ENCODE measurements at places on chromosomes 6 and 20.

DNA sequence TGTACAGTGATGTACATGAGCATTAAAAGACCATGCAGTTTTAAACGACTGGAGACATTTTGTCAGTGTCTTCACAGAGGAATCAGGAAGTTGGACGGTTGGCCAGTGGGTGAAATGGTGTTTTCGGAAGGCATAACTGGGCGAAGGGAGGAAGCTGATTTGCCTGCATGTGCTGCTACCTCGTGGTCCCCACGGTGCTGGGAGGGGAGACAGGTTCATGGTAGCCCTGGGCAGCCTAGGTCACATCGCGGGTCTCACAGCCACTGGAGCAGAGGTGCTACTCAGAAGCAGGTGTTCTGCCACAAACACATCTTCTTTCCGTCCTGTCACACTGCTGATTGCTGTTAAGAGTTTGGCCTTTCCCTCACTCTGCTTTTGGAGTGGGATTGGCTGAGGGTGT is 35.2 kb downstream of the HIVEP1 start:
- no peak for DNase-seq

- DNase-seq, result no peak
These were observed 37.1 kb upstream of the GRM4 start for GRCh38 chr6:34182751-34183531.

GRCh38 chr6:81906709-81907204 is 154.3 kb upstream of the TENT5A start:
- no peak for DNase-seq

DNA sequence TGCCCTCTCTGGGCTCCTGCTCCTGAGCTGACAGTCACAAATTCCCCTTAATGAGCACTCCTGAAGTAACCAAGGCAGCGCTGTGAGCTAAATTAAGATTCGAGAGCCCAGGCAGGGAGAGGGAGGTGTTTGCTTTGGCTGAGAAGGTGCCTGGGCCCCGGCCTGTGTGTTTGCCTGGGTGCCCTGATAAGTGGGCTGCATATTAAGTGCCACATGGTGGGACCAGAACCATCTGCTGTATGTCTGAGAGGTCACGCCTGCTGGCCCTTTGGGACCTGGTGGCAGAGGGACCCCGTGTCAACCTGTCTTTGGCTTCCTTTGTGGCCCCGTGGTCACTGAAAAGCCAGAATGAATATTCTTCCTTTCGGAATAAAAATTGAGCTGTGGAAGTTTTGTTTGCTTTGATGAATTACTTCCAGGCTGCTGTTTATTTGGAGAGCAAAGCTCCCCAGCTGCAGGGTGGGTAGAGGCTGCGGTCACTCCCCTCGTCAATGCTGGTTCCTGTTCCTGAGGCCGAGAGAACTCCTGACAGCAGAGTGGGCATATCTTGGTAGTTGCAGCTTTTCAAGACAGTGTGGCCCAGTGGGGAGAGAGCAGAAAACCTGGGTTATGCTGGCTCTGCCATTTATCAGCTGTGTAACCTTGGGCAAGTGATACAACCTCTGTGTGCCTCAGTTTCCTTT is 17.5 kb upstream of the KCNK16 start:
- no peak for DNase-seq

DNA sequence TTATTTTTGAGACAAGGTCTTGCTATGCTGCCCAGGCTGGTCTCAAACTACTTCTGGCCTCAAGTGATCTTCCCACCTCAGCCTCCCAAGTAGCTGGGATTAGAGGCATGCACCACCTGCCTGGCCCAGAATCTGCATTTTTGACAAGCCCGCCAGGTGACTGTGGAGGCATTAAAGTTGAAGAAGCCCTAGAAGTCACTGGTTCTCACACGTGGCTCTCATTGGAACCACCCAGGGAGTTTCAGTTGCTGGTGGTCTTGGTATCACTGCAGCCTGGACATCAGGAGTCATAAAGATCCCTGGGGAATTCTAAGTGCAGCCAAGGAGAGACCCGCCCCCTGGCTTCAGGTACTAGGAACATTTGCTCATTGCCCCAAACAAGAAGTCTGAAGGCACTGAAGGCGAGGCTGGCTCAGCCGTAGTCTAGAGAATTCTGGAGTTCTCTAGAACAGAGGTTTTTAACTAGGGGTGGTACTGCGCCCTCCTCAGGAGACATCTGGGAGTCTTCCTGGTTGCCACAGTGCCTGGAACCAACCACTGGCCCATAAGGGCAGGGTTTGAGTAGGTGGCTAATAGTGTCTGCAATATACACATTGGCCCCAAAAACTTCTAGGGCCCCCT is 182.8 kb downstream of the ZMYND8 start:
- no peak for DNase-seq

- no peak for DNase-seq
These were observed 7.3 kb upstream of the RAET1L start for GRCh38 chr6:150032598-150032997.

DNA sequence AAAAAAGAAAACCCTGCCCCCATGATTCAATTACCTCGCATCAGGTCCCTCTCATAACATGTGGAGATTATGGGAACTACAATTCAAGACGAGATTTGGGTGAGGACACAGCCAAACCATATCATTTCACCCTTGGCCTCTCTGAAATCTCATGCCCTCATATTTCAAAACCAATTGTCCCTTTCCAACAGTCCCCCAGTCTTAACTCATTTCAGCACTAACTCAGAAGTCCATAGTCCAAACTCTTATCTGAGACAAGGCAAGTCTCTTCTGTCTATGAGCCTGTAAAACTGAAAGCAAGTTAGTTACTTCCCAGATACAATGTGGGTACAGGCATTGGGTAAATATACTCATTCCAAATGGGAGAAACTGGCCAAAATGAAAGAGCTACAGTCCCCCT is 536.1 kb downstream of the MEI4 start:
- no peak for DNase-seq

- no peak for DNase-seq
These were observed 34.0 kb downstream of the PNLDC1 start for GRCh38 chr6:159833997-159834603.

- DNase-seq, result no peak
These were observed 90.7 kb upstream of the SIRPA start for GRCh38 chr20:1804554-1804956.

DNA sequence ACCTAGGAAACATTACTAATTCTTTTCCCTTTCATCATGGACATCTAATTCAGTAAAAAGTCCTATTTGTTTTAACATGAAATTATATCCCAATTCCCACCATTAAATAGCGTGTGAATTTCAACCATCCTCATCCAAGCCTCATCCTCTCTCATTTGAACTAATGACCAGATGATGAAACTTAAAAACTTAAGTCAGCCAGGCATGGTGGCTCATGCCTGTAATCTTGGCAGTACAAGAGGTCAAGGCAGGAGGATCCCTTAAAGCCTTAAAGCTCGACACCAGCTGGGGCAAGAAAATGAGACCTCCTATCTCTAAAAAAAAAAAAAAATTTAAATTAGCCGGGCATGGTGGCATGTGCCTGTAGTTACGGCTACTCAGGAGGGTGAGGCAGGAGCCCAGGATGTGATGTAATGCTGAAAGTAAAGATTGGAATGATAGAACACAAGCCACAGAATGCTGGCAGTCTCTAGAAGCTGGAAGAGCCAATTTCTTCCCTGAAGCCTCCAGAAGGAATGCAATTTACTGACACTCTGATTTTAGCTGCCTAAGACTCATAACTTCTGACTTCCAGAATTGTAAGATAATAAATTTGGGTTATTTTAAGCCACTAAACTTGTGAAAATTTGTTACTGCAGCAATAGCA is 27.1 kb upstream of the HAO1 start:
- no peak for DNase-seq

- DNase-seq, result no peak
These were observed 18.0 kb downstream of the KLHL31 start for GRCh38 chr6:53647462-53648094.

Data from RWPE1 (cell line).